ENCODE measurements at places on chromosomes 4 and X.

DNA sequence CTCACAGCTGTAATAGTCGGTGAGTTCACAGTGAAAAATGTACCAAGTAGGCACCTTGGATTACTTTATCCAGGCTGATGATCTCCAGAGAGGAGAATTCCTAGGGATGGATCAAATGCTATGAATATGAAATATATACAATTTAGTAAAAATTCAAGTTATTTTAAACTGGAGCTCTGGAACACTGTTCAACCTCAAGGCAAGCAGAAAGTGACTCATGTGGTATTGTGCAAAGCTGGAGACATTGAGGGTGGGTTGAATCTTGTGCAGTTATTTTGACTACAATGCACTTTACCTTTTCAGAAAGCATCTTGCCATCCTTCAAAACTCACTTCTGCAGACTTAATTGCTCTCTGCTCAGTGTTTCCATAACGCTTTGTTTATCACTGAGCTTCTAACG lies 43.4 kb downstream of the OSTC start:
- no peak for DNase-seq

- no peak for DNase-seq
Measured at GRCh38 chr4:11632025-11632424, 203.3 kb upstream of the HS3ST1 start.

- no peak for DNase-seq
Measured at GRCh38 chr4:33493231-33493630, 2751.1 kb downstream of the ARAP2 start.

DNA sequence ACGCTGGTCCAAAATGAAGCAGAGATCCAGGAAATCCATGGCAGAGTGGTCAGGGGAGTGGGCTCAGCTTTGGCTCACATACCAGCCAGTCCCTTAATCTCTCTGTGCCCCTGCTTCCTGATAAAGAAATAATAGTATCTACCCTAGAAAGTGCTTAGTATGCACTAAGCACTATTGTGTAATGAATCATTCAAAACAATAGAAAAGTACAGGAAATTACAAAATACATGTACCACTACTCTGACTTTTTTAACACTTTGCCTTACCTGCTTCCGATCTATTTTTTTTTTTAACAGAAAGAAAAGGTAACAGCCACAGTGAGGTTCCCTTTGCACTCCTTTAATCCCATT lies 49.9 kb downstream of the TBC1D9 start:
- no peak for DNase-seq

DNA sequence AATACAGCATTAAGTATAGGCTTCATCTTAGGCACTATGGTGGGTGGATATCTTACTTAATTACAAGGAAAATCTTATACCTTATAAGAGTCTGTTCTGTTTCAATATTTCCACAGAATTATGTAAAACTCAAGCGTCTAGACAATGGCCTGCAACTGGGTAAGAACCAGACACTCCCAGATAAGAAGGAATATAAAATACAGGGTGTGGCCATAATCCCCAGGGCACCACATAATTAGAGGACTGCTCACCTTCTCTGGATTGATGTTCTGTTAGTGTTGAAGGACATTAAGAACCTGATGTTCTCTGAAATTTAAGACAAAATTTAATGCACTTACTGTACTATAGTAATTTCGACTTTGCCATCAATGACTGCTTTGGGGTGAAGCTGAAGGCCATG lies 198.2 kb upstream of the ARSJ start:
- DNase-seq = no peak

DNA sequence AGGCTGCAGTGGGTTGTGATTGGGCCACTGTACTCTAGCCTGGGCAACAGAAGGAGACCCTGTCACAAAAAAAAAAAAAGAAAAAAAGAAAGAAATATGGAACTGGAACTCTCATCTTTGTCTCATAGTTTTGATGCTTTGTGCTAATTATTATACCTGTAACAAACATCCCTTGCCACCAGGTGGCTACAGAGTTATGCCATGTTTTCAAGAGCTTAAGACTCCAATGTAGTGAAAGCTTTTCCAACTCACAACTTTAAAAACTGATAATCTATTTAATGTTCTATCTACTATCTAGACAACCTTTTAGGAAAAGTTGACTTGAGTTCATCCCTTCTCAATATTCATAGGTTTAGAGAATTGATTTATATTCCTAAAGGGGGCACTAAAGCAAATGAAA lies 42.4 kb downstream of the HTR2C start:
- DNase-seq = no peak

DNA sequence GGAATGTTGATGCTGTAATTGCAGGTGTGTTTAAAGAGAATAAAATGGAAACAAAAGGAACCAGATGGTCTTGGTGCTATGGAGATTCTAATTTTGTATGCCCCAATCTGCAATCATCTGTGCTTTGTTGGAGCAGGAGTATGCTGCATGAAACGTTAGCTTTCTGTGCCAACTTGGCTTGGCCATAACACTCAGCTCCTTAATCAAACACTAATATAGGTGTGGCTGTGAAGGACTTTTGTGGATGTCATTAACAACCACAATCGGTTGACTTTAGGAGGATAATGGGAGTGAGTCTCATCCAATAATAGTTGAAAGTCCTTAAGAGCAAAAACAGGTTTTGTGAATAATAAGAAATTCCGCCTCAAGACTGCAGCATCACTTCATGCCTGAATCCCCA lies 399.2 kb downstream of the NLGN4X start:
- no peak for DNase-seq

- DNase-seq = no peak
Measured at GRCh38 chr4:51880016-51880915, 37.3 kb downstream of the DCUN1D4 start.

- DNase-seq = no peak
Measured at GRCh38 chr4:36427696-36428095, 146.3 kb downstream of the DTHD1 start.

DNA sequence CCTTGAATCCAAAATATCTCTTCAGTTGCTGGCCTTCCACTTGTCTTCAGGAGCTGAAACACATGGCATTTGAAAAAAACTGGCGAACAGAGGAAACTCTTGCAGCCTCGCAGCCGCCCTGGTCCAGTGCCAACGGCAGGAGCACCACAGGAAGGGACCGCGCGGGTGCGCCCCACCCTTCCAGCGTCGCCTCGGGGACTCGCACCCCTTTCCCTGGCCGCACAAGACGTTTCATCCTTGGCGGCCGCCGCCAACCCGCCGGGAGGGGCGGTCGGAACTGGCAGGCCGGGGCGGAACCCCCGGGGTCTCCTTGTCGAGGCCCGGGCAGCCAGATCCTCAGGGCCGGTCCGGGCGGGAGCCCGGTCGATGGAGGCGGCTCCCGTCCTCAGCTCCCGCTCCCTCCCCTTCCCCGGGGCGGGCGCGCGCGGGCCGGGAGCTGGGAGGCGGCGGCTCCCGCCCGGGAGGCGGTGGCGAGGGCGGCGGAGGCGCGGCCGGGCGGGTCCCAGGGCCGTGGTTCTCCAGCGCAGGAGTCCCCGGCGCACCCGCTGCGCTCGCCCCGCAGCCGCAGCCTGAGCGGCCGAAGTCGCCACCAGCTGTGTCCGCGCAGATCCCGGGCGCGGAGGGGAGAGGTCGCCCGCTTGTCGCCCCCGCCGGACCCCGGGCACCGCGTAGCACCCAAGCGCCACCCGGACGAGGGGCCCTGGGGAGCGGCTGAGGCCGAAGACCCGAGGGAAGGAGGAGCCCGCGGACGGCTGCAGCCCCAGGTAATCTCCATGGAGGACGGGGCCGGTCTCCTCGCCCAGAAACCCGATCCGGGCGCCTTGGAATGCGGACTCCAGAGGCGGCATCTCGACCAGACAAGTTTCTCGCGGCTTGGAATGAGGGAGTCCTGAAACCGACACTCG lies 886 bp upstream of the NDST3 start:
- DNase-seq = no peak

DNA sequence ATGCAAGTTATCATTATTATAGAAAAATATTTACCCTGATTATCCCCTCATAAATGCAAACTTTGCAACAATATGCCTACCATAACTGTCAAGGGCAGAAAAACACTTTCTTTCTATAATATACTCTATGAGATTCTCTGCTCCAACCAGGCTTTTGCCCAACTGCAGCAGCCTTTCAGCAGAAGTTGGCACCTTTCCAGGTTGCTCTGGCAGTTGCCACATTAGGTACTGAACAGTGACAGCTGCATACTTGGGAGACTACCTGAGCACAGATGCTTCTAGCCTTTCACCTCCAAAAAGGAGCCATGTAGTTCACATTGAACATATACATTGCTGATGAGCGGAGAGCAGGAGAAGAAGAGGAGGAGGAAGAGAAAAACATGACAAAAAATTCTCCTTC lies 69.5 kb upstream of the BRWD3 start:
- no peak for DNase-seq

DNA sequence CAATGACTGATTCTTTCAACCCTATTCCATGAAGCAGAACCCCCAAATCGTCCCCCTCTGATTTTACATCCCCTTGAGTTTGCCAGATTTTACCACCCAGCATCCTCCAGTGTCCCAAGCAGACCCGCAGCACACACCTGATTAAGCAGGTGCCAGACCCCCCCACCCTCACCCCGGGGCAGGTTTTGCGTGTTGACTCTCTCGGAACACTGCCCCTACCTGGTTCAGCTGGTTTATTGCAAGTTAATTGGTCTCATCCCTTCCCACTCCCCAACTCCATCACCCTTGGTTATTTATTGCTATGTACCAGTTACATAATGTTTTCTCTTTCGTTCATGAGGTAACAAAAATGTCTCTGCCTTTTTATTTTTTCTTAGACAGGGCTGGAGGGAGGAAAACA lies 258.4 kb downstream of the BCOR start:
- DNase-seq = no peak

DNA sequence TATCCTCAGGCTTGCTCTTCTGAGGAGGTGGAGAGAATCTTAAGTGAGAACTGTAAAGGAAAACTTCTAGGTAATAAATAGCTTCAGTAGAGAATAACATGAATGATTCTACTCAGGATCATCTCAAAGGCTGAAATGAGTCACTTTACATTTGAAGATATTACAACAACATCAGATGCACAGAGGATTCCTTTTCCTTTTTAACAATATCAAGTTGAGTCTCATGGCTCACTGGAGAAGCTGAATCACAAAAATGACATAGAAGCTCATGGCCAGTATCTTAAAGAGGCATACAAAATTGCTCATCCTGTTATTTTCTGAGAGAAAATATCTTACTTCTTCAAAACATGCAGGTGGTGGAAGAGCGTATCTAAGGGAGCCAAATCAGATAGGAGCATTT lies 72.5 kb upstream of the EMCN start:
- DNase-seq = no peak

GRCh38 chr4:140151699-140152012 lies 2.3 kb downstream of the MAML3 start:
- DNase-seq = peak; percentile 91

- no peak for DNase-seq
Measured at GRCh38 chr4:145934434-145935047, 4.1 kb downstream of the ZNF827 start.

DNA sequence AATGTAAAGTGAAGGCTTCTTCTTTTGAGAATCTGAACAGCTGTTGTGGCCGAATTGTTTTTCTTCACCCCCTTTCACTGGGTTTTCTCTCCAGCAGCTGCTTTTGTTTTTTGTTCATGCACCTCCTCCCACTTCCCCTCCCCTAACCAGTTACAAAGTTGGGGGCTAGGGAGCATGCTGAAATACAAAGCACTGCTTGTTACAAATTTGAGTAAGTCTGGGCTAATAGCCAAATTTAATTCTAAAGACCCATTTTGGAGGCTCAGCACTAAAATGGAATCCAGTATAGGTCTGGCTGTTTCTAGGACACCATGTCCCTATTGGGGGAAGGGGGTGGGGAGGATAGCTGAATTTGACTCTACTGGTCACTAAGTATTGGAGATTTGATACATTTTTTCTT lies 89.2 kb upstream of the GPM6B start:
- no peak for DNase-seq

- DNase-seq = no peak
Measured at GRCh38 chr4:109254845-109255244, 47.6 kb downstream of the COL25A1 start.

- DNase-seq = no peak
Measured at GRCh38 chr4:66974665-66975064, 570.6 kb downstream of the CENPC start.

- DNase-seq = no peak
Measured at GRCh38 chr4:60790608-60791007, 409.5 kb upstream of the ADGRL3 start.

DNA sequence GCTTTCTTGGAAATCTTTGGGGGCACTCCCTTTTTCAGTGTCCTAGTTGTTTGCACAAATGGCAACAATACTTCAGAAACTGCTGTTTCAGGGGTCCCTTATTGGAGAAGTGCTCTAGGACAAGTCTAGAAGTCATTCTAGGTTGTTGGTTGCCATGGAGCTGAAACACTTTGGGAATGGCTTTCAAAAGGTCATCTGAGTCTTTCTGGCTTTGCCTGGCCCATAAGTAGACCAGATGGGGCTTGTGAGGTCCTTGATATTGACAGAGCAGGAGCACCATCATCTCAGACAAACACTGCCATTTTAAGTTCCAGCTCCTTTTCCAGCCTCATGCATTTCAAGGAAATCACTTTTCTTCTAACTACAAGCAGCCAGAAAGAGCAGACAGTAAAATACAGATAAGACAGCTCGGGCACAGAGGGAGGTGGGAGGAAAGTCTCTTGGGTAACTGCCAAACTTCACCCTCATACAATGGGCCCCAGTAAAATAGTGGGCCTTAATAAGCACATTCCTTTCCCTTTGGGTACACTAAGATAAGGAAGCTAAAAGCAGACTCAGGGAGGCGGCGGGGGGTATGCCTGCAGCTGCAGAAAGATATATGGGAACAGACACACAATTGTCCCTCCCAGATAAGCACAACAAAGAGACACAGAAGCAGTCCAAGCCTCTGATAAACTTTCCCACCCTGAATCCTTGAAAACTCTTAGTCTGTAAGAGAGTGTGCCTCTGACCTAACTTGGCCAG lies 8.5 kb upstream of the NXF3 start:
- DNase-seq = no peak

- no peak for DNase-seq
Measured at GRCh38 chr4:122480655-122481487, 24.3 kb upstream of the IL2 start.

DNA sequence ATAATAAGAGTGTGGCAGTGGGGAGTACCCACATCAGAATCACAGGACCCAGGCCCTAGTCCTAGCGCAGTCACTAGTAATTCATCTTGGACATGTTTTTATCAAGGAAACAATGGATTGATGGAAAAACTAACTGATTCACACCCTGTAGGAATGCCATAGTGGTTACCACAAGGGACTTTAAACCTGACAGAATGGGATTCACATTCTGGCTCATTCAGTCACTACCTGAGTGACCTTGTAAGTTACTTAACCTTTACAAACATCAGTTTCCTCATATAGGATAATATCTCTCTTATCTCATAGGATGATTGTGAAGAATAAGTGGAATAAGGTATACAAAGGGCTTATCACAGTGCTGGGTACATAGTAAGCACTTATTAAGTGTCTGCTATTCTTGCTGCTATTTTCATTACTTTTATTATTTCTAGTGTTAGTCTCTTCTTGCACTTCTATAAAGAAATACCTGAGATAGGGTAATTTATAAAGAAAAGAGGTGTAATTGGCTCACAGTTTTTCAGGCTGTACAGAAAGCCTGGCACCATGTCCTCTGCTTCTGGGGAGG lies 247.5 kb upstream of the KLF3 start:
- no peak for DNase-seq

All from ureter (tissue), 1 donor.